ENCODE measurements at places on chromosomes 12 and 14.
A peak's percentile ranks its signal among the peaks of the same experiment; 100 is the strongest.

GRCh38 chr14:91889477-91890211 lies 22.3 kb upstream of the TC2N start:
- DNase-seq = no peak

DNA sequence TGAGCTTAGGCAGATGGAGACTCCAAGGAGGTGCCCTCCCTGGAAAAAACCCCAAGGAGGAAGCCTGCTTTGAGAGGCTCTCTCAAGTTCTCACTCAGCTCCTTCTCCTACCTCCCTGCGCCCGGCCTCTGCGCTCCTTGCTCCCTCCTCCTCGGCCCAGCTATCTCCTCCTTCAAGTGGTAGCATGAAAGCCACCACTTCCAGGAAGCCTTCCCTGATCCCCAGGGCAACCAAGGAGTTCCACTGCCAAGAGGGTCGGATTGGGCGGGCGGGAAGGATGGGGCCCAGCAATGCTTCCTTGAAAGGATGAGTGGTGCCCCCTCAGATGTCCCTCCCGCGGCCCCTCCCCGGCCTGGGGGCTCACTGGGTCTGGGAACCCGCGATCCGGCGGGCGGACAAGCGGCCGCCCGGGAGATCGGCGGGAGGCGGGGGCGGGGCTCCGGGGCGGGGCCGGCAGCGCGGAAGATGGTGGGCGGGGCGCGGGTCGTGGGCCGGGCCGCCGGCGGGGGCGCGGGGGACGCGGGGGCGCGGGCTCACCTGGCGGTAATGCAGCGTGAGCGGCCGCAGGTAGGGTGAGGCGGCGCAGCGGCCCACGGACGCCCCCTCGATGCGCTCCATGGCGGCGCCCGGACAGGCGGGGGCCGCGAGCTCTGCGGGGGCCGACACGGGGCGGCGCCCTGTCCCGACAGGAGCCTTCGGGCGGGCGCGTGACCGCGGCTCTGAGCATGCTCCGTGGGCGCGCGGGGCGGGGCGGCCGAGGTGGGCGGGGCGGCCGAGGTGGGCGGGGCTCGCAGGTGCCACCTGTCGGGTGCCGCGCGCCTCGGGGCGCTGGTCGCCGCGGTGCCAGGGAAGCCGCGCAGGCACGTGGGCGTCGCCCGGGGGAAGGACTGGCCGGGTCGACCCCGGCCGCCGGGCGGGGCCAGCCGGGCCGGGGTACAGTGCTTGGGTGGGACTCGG lies at the start of gene NUDT14:
NUDT14 (minus strand) TSS at position 721 of the 957 bp plus-strand sequence; CDS start at position 618, 103 bp downstream.
- peak; percentile 87 for DNase-seq

DNA sequence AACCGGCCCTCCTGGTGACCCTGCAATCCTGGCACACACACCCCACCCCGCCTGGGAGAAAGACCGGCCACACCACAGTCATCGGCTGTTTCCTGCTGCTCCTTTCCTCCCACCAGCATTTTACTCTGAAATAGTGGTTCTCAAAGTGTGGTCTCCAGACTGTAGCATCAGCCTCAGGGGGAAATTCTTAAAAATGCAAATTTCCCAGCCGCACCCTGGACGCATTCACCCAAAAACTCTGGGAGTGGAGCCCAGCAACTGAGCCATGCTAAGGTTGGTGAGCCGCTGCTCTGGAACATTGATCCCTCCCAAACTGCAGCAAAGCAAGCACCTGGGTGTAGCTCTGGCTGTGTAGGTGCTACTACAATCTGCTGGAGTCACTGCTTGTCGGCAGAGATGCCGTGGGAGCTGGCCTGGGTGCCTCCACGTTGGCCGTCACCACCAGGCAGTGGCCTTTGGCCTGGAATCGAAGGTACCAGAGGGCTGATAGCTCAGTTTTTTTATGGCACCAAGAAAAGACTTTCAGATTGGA lies 38.4 kb upstream of the BCL2L14 start:
- DNase-seq = no peak

DNA sequence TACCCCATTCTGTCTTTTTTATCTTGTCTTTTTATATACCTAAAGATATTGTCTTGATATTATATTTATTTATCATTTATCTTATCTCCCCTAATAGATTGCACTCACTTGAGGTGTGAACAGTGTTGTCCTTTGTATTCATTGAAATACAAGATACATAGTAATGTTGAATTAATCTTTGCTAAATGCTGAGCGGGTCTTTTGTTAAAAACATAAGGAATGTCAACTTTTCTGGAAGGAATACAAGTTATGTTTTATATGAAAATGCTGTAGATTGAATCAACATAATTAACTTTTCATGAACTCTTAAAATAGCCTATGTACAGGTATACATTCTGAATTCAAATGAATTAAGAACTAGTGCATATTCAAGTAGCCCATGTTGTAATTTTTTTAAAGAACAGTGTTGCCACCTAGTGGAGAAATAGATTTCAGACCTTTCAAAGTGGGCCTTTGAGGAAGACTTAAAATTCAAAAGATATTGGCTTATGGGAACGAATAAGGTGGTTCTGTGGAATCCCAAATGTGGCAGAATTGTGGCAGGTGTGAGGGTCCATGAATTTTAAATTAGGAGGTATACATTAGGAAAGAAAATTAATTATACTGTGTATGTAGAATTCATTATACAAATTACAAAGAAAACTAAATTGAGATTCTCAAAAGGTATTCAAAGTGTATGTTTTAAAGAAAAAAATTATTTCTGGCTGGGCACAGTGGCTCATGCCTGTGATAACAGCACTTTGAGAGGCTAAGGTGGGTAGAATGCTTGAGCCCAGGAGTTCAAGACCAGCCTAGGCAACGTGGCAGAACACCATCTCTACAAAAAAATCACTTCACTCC lies 19.1 kb downstream of the BBOF1 start:
- DNase-seq = peak; percentile 70

- DNase-seq = no peak
These were observed 834 bp downstream of the COCH start for GRCh38 chr14:30874999-30875787.

Measured in urothelium cell line (cell line).